ENCODE measurements at places on chromosomes 16 and 17.

DNA sequence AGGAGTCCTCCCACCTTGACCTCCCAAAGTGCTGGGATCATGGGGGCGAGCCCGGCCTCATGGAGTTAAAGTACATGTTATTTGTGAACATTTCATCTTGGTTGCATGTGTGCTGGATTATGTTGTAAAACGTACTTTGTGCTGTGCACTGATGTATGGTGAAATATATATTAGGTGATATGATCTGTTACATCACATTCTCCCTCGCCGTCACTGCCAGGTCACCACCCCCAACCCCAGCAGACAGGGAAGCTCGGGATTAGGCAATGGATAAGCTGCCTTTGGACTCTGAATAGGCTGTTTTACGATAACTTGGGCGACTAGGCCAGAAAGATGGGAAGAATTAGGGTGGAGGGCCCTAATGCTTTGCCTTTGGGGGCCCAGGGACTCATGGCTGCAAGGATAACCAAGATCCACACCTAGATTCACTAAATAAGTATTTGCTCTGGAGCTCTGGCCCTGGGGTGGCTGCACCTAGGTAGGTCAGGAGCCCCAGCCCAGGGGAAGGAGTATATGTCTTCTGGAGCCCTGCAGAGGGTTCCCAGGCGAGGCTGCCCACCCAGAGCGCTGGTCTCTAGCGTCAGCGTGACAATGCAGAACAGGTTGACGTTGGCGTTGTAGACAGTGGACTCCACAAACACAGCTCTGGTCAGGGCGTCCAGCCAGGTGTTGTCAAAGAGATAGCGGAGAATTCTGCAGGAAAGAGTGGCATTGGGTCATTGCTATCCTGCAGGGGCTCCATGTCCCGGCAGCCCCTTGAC is 27.1 kb upstream of the GCSH start:
- DNase-seq, result no peak

DNA sequence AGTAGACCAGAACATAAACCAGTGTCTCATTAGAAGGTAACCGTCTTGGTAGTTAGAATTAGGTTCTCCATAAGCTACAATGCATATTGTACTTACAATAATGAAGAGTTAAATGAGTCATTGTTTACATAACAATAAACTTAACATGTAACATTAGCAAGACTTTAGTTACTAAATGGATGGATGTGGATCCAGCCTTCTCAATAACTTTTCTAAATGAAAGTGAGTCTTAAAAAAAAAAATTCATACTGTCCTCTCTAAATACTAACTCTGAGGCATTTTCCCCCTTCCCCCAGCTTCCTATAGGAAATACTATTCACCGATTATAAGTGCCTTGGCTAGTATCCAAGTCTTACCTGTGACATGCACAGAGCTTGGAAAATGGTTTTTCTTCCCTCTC is 155.3 kb downstream of the CYB561 start:
- DNase-seq, result no peak

DNA sequence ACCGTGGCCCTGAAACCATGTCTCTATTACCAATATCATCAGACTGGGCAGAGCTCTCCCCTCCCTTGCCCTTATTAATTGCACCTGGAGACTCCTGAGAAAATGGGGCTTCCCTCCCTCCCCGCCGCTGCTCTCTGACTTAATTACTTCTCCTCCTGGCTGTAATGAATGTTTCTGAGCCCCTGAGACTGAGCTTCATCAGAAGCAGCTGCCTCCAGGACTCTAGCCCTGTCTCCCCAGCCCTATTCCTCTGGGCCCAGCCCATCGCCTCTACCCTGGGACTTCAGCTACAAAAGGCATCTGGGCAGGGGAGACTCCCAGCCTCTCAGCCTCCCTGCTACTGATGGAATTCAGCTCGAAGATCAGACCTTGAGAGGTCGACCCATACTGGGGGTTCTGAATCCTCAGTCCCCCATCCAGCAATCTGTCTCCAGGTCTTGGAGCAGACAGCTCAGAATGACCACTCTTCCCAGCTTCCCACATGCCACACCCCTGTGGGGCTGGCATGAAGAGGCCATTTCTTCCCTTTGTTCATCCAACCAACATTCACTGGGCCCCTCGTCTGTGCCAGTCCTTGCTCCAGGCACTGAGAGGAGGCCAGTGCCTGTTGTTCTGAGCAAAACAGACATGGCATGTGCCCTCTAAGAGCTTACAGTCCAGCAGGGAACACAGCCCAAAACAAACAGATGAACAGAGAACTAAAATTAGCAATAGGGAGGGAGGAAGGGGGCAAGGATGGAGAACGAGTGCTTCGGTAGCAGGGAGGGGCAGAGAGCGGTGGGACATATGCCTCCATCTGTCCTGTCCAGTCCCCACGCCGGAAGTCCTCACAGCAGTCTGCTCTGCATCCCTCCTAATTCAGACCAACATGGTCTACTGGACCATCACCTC is 17.0 kb upstream of the NAGS start:
- DNase-seq, result no peak

DNA sequence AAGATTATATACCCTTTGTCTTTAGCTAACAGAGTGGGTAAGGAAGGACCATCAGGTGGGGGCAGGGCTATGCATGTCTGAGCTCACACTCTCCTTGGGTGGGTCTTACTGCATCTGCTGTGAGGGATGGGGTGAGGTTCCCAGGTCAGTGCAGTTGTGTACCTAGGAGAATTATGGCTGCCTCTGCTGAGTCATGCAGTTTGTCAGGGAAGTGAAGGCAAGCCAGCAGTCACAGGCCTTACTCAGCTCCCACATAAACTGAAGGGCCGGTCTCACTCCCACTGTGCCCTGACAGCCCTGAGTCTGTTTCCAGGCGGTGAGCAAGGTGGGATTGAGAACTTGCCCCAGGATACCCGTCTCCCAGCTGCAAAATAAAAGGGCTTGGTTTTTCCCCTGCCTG is 328.6 kb downstream of the MAP2K6 start:
- no peak for DNase-seq

DNA sequence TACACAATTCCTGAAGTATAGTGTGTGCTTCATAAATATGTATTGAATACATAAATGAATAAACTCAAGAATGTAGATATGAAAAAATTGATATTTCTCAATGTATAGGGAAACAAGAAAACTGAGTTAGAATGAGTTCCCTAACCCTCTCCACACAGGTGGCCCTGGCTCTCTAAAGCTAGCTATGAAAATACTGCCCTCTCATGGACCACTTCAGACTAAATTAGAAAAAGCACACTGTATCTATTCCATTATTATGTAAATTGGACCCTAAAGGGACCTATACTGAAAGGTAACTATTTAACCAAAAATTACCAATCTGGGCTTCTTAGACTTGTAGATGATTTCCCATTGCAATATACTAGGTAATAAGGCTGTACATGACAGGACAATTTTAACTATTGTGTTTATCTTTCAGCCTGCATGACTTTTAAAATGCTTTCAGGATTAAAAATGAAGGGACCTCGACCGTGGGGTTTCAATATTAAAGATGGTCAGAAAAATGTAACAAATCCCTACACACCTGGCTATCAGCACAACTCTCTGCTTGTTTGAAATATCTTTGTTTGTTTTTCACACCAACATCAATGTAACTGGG is 672.5 kb upstream of the KIF2B start:
- DNase-seq, result no peak

DNA sequence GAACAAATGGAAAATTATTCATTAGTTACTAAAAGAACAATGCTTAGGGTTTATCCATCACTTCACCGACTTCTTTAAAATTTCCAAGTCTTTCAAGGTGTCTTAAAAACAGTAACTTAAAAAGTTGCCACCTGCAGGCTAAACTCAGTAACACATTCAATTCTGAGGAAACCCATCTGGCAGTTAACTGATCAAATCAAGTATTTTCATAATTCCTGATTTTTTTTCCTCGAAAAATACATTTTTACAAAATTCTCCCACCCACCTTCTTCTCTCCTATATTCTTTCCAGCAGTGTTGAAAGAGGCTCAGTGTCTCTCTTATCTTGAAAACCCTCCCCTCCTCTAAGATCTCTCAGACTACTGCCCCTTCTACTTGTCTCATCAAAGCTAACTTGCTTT is 29.9 kb downstream of the PARN start:
- peak; percentile 39 for DNase-seq

DNA sequence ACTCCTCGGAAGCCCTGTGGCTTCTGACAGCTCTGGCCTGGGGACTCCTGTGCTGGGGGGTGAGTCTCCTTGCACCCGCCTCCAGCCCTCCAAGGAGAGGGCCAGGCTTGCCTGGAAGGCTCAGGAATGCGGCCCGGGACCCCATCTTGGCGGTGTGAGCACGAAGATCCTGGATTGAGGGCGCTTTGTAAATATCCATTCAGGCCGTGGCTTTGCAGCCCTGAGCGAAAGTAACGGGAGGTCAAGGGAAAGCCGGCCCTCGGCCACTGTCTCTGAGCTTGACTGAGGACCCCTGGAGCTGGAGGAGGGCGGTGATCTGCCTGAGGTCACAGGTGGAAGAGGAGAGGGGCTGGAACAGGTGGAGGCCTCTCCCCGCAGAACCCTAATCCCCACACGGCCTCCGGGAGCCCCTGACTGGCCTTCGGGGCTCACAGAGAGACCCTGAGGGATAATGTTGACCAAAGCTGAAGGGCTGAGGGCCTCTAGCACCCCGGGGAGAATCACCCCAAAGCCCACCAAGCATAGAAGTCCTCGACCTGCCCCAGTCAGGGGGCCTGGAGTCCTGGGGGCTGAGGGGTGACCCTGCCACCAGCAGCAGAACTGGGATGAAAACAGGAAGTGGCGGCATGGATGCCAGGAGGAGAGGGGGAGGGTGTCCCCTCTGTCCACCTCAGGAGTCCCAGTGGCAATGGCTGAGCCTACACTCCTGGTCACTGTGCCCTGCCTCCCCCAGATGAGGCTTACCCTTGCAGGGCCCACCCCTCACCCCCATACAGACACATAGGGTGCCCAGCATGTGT is 8.3 kb upstream of the RASD1 start:
- DNase-seq, result no peak

All from CD8-positive, alpha-beta T cell (primary cell).